Stimulated activated CD8-positive, alpha-beta memory T cell treated with anti-CD3 and anti-CD28 coated beads, Interleukin-12 subunit alpha, Interleukin-12 subunit beta, amount 100 ng/mL, for 4 hours (primary cell): ENCODE measurements at places on chromosomes 5 and 9.

GRCh38 chr9:133168432-133168831 is 4.7 kb upstream of the GBGT1 start:
- DNase-seq: no peak

- no peak for DNase-seq
Observed at GRCh38 chr9:127450243-127450760, 904 bp downstream of the RPL12 start.

GRCh38 chr9:79542735-79543620 is 28.8 kb upstream of the TLE4 start:
- DNase-seq: no peak

DNA sequence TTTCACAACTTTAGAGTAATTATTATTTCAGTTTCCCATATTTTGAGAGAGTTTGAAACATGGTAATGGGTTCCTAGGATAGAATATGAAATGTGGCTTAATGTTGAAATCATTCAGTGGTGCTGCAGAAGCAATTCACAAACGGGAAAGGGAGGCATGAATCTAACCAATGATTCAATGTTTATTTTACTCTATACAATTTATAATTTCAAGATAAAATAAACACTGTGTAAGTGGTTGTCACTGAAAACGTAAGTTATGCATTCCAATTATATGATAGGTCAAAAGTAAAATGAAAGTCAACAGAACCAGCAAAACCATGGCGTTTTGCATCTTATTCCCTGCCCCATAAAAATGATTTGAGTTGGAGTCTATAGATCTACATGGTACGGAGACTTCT is 1207.1 kb upstream of the CDH18 start:
- no peak for DNase-seq

- DNase-seq: no peak
Observed at GRCh38 chr5:8700671-8701070, 831.7 kb downstream of the MTRR start.

GRCh38 chr9:94176608-94177007 is 82.5 kb upstream of the ZNF169 start:
- no peak for DNase-seq

DNA sequence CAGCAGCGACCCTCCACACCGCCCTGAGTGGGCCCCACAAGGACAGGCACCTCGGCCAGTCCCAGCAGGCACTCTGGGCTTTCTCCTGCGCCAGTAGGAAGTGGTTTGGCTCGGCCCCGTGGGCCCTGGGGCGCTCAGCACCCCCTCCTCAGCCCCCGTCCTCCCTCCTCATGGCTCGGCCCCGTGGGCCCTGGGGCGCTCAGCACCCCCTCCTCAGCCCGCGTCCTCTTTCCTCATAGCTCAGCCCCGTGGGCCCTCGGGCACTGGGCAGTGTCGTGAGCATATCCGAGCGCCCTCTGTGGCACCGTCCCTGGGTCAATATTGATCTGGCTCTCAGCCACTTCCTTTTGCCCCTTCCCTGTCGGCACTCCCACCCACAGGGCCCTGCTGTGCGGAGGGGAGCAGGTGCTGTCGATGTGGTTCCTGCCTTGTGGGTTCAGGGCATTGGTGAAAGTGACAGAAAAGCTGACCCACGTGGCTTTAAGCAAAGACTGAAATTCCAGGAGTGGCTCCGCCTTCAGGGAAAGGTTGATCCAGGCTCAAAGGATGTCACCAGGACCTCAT is 5.5 kb upstream of the SCGB3A1 start:
- no peak for DNase-seq
